ENCODE measurements at places on chromosomes 6 and 20. TPM values are rescaled to one million over a fixed set of nuclear protein-coding genes. Genes with fewer than 3 reads are reported as not detected.

POM121L2 gene
- not detected for total RNA-seq

ULBP1 gene
- total RNA-seq: 0.03 TPM

- no peak for DNase-seq
Measured at GRCh38 chr6:107894809-107895396, 63.1 kb downstream of the SEC63 start.

- no peak for DNase-seq
Measured at GRCh38 chr20:43831481-43832065, 83.1 kb upstream of the TOX2 start.

RTN4IP1 gene
- total RNA-seq: 12.8 TPM

- no peak for DNase-seq
Measured at GRCh38 chr6:94636780-94637385, 940.5 kb upstream of the MANEA start.

- no peak for DNase-seq
Measured at GRCh38 chr6:125932451-125932795, 24.1 kb upstream of the HINT3 start.

GRCh38 chr20:2834401-2835110 lies 5.9 kb downstream of the PCED1A start:
- DNase-seq: peak; percentile 9

GRCh38 chr6:34182751-34183531 lies 37.1 kb upstream of the GRM4 start:
- no peak for DNase-seq

CLVS2 gene
- total RNA-seq: not detected

Measured in SJSA1 (cell line).